ENCODE measurements at places on chromosomes 7 and 10.

DNA sequence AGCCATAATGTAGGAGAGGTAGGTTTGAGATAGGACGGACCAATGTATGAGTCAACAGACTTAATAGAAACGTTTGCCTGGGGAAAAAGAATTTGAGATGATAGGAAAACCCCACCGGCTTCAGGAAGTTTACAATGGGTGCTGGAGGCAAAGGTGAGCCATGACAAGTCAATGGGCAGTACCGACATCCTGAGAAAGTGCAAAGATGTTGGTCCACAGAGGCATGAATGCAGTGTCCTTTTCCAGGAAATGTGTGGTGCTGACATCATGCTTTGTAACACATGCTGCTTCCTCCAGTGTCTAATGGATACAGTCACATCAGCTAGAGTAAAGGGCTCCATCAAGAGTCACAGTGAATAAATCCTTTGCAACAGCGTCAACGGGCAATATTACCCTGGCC lies 533.6 kb downstream of the INHBA start:
- DNase-seq: no peak

- DNase-seq: no peak
These were observed 5.1 kb upstream of the EMX2 start for GRCh38 chr10:117537436-117537903.

DNA sequence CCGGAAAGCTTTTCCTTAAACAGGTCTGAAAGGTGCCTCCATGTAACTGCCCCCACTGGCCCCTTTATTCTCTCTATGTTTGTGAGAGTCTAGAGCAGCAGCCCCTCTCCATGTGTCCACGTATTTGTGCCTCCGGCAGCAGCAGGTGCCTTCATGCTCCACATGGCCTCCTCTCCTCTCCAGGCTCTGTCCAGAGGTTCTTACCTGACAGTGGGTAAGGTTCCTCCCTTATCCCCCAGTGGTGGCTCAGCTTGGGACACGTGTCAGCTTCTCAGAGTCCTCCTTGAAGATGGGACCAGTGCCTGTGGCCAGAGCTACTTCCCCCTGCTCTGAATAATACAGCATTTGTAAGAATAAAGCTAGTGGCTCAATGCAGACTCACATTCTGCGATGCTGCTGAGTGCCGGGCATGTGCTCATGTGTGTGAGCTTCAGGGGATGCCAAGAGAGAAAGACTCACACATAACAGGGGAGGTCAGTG lies 7.9 kb downstream of the CALML3 start:
- DNase-seq: no peak

- DNase-seq: no peak
These were observed 886.4 kb downstream of the DNAJB9 start for GRCh38 chr7:109456116-109456515.

DNA sequence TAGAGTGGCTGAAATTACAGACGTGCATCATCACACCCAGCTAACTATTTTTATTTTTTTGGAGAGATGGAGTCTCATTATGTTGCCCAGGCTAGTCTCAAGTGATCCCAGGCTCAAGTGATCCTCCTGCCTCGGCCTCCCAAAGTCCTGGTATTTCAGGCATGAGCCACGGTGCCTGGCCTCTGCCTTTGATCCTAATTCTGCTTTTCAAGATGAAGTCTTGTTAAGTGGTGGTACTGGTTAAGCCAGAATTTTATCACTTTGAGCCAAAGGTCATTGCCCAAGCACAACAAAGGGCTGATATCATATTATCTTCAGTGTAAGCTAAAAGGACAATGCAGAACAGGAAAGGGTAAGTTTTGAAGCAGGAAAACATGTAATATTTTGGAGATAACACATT lies 64.2 kb downstream of the MYOF start:
- no peak for DNase-seq

- DNase-seq: no peak
These were observed 37.4 kb downstream of the WIPF3 start for GRCh38 chr7:29843726-29844125.

- no peak for DNase-seq
These were observed 11.0 kb downstream of the MAT1A start for GRCh38 chr10:80278480-80278879.

DNA sequence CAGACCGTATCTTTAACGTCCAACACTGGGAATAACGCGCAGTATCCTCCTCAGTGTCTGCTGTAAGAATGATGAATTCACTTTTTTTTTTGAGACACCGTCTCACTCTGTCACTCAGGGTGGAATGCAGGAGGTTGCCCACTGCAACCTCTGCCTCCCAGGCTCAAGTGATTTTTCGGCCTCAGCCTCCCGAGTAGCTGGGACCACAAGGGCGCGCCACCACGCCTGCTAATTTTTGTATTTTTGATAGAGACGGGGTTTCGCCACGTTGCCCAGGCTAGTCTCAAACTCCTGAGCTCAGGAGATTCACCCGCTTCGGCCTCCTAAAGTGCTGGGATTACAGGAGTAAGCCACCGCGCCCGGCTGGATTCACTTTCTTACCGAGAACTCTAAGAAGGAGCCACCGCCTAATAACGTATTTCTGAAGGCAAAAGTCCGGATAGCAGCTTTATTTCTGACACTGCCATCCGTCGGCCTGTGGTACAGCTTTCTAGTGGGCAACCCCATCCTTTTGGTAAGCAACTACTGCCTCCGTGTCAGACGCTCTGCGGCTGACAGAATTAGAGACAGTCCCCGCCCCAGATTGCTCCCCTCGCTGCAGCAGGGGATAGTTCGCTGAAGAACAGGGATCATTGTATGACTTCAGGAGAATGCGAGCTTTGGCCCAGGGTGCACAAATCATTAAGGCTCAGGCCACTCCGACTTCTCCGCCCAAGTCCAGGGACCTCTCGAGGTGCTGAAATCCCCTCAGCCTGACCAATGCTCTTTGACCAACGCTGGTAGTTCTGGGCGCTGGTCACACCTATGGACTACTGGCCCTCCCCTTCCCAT lies 662 bp downstream of the POLR3A start:
- DNase-seq: peak; percentile 33

- no peak for DNase-seq
These were observed 199.0 kb upstream of the ZMIZ1 start for GRCh38 chr10:78869508-78870454.

DNA sequence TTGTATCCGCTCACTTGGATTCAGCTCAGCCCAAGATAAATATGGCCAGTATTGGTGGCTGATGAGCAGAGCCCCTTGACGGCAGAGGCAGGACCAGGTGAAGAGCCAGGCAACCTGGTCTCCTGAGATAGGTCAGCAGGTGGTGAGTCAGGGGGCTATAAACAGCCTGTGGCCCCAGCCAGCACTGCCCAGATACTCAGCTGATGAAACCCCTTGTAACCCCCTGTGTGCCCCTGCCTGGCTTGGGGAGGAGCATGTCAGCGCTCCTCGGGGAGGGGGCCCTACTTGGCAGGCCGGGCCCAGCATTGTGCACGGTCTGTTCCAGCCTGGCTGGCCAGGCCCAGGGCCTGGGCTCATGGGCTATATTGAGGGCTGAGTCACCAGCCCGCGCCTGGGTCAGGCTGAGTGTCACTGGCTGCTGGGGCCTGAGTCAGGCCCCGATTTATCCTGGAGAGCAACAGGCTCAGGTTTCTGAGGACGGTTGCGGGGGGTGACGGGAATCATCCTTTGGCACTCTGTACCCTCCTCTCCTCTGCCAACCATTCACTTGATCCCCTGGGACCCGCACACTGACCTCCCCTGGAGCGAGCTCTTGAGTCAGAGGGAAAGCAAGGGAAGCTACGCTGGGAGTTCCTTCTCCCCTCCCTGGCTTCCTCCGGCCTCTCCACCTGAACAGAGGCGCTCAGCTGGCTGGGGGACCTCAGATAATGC lies 2.8 kb upstream of the FLNC start:
- DNase-seq: peak; percentile 85

DNA sequence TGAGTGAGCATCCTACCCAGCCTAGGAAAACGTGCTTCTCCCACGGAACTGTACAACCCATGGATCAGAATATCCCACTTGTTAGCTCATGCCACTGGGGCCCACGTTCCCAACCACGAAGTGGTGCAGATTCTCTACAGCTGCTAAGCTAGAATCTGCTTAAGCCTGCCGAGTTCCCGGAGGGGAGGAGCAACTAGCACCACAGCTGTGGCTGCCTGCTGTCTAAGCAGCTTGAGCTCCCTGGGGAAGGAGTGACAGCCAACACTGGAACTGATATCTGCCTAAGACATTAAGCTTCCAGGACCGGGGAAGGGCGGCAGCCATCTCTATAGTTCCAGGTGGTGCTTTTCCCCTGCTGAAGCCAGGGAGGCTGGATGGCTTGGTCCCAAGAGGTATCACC lies 334.7 kb upstream of the CHRM2 start:
- DNase-seq: no peak

DNA sequence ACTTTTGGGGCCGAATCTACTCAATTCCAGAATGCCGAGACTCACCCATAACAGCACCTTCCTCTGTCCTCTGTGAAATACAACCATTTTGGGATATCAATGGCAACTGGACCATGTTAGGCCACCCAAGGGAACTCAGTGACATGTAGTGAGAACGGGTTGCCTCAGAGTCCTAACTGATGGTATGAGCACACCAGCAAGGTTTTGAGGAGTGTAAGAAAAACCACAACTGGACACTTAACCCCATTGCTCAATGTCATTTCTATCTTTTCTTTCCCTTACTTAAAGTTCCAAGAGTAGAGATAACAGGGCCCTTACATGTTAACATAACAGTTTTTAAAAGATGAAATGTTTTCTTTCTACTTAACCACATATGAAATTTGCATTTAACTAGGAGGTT lies 67.1 kb downstream of the TNS3 start:
- DNase-seq: no peak

DNA sequence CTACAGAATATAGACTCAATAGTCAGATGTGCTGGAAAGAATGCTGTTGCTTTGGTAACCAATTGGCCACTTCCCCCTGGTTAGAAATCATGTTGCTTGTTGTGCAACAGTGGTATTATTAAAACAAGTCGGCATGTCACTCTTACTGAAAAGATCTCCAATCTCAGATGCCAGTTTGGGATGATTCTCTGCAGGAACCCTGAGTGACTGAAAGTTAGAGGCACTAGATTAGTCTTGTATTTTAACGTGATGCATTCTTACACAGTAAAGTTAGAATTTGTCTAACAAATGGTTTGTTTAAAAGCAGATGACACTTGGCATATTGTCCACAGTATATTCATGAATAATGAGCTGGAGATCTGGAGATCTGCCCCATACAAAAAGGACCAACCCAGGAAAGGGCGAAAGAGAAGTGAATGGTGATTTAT lies 287.6 kb downstream of the TWIST1 start:
- DNase-seq: peak; percentile 54

DNA sequence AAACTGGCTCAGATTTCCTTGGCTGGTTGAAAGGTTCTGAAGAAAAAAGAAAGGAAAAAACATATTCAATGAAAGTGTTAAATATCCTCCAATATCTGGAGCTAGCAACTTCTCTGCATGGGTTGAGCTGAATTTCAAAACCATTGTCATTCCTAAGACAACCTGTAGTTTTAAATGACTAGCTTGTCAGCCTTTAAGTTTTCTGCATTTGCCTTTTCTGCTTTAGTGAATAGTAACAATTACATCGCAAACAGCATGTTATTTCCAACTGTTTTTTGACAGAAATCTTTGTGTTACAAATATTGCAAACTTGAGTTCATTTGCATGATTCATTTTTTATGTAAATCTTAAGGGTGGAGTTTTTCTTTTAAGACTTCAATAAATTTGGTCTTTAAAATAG lies 852.3 kb upstream of the CELF2 start:
- DNase-seq: no peak

DNA sequence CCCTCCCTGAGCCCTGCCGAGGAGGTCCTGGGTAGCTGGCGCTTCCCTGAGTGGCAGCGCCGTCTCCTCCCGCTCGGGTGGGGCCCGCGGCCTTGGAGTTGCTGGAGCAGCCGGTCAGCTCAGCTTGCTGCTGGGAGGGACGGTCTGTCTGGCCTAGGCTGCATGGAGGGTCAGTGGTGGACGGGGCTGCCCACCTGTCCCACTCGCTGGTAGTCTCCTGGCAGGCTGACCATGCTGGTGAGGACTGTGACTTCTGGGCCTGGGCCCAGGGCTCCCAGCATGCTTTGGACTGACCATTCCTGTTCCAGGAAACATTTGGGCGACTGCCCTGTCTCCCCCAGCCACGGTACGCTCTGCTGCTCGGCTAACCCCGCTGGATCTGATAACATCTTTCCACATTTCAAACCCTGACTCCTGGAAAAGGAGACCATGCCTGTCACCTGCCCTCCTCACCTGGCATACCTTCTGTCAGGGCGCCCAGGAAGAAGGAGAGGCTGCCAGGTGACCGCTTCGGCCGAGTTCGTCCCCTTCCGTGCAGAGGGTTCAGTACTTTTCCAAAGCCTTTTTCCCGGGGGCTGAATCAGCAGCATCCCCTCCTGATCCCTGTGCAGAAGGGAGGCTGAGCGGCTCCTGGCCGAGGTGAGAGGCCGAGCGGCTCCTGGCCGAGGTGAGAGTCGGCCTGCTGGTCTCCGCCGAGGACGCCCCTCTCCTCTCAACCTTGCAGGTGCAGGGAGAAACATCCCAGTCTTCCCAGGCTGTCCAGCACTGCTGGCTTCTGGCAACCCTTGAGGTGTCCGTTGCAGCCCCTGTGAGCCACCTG lies 43.4 kb downstream of the FAM20C start:
- no peak for DNase-seq

DNA sequence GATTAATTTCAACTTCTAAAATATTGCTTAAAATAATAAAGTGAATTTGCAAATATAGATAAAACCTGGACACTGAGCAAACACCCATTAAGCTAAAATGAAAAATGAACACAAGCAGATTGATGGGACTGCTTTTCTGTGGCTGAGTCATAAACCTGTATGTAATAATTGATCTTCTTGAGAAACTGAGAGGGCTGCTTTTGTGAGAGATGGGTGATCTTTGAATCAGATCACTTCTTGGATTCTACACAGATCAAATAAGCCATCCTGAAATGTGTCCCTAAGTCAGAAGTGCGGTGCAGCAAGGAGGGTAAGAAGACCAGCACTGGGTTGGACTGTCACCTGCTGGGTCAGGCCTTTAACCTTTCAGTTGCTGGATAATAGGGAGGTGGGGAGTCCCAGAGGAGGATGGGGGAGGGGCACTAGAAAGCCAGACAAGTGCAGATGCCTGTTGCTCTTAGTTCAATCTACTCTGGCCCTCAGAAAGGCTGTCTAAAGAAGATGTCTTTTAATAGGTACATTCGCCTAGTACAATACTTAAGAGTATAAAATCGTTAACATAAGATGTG lies 178.2 kb upstream of the NAMPT start:
- DNase-seq: no peak

DNA sequence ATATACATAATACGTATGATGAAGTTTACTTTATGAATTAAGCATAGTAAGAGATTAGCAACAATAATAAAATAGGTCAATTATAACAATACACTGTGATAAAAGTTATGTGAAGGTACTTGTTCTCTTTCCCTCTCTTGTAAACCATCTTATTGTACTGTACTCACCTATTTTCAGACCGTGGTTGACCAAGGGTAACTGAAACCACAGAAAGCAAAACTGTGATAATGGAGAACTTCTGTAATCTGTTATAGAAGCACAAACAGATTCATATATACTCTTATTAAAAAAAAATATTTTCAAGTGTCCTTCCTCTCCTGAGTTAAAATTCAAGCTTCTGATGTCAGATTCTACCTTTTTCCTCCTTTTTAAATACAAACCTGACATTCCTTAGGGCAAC lies 1247.8 kb upstream of the SORCS1 start:
- DNase-seq: no peak
